ENCODE measurements at places on chromosomes 1 and 21. TPM values are rescaled to one million over a fixed set of nuclear protein-coding genes. Genes with fewer than 3 reads are reported as not detected.

Gene CHIT1
- polyA plus RNA-seq: not detected

DNA sequence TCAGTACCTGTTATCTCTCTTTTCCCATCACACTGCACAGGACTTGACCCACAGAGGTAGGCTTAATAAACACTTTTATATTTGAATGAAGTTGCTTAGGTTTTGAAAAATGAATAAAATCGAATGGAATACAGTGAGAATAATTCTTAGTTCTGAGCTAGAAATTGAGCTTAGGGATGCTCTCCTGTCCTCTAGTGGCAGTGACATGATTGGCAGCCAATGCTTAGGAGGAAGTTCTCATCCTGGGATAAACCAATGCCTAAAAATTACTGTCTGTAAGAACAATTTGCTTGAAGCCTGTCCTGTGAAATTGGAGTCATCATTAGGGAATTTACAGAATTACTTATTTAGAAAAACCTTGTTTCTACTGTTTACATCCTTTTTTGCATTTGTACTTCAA is 21.3 kb upstream of the CYP4X1 start:
- DNase-seq: no peak

Gene NUF2
- 0.37 TPM for polyA plus RNA-seq

DNA sequence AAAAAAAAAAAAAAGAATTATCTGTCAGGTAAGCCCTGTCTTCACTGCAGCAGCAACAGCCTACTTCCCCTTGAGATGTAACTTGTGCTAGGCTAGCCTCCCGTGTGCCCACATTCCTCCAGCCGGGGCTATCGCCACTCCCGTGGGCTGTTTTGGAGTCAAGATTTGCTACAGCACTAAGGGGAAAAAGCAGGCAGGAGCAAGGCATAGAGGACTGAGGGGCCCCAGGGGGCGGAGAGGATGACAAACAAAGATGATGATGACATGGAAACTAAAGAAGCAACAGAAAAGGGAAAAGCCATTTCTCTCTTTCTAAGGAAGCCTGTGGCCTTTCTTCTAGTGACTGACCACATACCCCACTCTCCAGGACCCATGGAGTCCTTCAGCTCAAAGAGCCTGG is 1.9 kb downstream of the TNFAIP8L2 start:
- DNase-seq: peak; percentile 37

DNA sequence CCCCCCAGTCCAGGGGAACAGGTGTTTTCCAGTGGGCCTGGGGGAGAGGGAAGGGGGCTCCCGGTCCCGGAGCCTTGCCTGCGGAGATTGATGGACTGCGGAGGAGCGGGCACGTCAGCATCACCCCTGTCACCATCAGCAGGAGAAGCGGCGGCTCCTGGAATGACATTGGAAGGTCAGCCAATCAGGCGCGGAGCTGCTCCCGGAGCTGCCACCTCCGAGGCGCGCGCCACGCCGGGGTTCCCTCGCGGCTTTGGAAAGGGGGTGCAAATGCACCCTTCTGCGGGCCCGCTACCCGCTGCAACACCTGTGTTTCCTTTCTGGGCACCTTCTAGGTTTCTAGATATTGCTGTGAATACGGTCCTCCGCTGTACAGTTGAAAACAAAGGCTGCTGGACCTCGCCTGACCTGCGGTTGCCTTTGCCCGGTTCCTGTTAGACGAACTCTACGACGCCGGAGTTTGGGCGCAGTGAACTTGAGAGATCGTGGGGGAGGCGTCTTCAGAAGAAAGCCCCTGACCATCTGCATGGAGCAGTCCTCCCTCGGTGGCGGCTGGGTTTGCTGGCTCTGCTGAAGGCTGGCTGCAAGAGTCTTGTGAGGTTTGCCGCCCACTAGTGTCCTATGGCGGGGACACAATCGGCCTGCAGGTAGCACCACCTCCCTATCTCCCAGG is 5.3 kb downstream of the DSCAM start:
- no peak for DNase-seq

- DNase-seq: no peak
Measured at GRCh38 chr1:64107118-64107519, 96.3 kb upstream of the UBE2U start.

Gene WNT3A
- polyA plus RNA-seq: not detected

- DNase-seq: no peak
Measured at GRCh38 chr1:155473151-155473821, 89.3 kb downstream of the ASH1L start.

Gene C1orf141
- not detected for polyA plus RNA-seq

GRCh38 chr21:30240661-30241060 is 24.8 kb upstream of the CLDN8 start:
- DNase-seq: no peak

Gene CFHR2
- not detected for polyA plus RNA-seq

DNA sequence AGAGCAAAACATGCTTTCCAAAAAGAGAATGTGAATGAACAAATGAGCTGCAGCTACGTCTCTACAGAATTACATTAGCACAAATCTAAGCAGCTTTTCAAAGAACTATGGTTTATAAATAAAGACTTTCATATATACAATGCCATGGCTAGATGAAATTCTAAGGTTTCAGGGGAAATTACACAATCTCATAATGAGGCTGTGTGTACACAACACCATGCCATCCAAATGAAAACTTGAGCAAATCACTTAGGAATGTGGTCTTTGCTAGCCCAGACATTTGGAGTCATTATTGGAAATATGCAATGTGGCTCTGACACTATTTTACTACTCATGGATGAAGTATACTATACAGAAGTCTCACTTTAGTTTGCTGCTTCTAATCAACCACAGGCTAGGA is 37.5 kb downstream of the SPAG17 start:
- no peak for DNase-seq

- DNase-seq: no peak
Measured at GRCh38 chr1:206112600-206113301, 4.4 kb downstream of the AVPR1B start.

- no peak for DNase-seq
Measured at GRCh38 chr1:192660613-192661012, 24.7 kb downstream of the RGS13 start.

- DNase-seq: no peak
Measured at GRCh38 chr1:82731216-82731615, 930.5 kb downstream of the ADGRL2 start.

GRCh38 chr1:67052741-67053534 is 1.0 kb downstream of the SLC35D1 start:
- DNase-seq: peak; percentile 11

- no peak for DNase-seq
Measured at GRCh38 chr1:44610527-44611148, 63.6 kb downstream of the TMEM53 start.

Gene MAP3K21
- polyA plus RNA-seq: 0.38 TPM

DNA sequence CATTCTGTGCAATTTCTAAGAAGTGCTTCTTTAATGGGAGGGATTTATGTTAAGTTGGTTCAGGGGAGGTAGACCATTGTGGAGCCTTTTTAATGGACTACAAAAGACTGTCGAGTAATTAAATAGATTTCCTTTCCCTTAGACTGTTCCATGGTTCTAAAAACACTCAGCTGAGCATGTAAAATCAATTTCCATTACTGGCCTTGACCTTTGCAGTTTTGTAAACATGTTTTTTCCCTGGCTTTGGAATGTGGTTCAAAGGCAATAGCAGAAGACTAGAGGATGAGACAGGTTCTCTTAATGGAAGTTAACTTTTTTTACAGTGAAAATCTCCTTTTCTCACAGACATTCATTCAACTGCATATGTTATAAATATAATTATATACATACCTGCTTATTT is 37.6 kb upstream of the BTG3 start:
- no peak for DNase-seq

- no peak for DNase-seq
Measured at GRCh38 chr1:216632980-216633379, 90.2 kb downstream of the ESRRG start.

Gene CYP4A11
- not detected for polyA plus RNA-seq

Gene LCK
- 1.7 TPM for polyA plus RNA-seq

- DNase-seq: no peak
Measured at GRCh38 chr1:37954316-37954971, 7.6 kb upstream of the INPP5B start.

DNA sequence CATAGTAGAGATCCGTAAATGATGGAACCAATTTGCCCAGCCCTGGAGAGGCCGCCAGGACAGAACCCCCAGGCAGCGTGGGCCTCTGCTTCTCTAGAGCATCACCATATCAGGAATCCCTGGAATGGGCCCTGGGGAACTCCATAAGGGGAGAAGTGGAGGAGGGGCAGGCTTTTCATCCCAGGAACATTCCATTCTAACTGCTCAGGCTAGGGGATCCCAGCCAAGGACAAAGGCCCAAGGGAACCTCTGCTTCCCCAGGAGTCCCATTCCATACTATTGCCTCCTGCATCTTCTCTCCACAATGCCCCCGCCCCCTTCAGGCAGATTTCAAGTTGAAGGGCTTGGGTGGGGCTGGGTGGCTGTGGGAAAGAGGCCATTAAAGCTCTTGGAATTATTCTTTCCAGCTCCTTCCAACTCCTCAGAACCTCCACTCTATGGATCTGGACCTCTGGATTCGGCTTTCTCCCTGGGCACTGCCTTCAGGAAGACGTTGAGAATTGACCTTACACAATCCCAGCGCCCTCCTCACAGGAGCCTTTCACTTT is 6.0 kb downstream of the TRNP1 start:
- DNase-seq: no peak

Gene IGFN1
- polyA plus RNA-seq: not detected

- DNase-seq: no peak
Measured at GRCh38 chr1:103111926-103112325, 3.6 kb upstream of the COL11A1 start.

DNA sequence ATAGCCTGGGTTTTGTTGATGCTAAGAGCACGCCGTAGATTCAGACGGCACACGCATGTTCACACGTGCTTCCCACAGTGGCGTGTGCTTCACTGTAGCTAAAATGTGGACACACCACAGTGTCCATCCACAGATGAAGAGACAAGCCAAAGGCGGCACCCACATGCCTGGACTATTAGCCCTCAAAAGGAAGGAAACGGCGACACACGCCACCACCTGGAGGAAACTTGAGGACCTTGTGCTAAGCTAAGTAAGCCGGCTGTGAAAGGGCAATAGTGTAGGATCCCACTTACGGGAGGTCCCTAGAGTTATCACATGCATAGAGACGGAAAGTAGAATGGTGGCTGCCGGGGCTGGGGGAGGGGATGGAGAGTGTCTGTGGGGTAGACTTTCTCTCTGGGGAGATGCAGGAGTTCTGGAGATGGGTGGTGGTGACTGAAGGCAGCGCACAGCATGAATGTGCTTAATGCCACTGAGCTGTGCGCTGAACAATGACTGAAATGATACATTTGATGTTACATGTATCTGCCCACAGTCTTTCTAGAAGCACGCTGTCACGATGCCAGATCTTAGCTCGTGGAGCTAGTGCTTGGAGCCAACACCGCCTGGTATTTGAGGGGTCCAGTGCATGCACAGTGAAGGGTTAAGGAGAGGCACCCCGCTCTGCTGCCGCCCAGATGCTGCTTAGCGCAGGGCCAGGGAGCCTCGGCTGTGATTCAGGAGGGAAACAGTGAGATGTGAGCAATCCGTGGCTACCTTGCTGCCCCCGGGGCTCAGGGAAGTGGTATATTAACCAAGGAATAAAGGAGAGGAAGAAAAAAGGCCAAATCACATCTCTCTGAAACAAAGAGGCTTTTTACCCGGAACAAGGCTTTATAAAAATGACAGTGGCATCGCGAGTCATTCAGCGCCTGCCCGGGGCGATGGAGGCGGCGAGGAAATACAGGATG is 103.7 kb downstream of the PRDM16 start:
- no peak for DNase-seq

Gene SFN
- not detected for polyA plus RNA-seq

DNA sequence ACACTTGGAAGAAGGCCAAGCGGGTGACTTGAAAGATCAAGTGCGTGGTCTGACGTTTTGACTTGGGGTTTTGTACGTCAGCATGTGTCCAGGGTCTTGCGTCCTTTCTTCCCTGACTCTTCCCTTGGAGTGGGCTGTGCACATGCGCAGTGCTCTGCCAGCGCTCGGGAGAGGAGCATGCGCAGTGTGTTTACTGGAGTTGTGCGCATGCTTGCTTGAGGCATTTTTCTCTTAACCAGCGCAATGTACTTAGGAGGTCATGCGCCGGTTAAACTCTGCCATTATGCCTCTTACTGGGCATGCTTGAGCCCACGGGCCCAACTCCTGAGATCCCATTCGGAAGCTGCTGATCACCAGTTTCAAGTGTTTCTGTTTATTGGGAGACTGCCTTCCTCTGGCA is 242.5 kb upstream of the AJAP1 start:
- DNase-seq: no peak

Gene RNF186
- not detected for polyA plus RNA-seq

GRCh38 chr21:42440187-42440792 is 36.6 kb downstream of the UBASH3A start:
- DNase-seq: no peak

GRCh38 chr21:29170944-29171343 is 40.5 kb downstream of the MAP3K7CL start:
- peak; percentile 62 for DNase-seq

- no peak for DNase-seq
Measured at GRCh38 chr1:160293020-160293968, 8.4 kb upstream of the PEX19 start.

DNA sequence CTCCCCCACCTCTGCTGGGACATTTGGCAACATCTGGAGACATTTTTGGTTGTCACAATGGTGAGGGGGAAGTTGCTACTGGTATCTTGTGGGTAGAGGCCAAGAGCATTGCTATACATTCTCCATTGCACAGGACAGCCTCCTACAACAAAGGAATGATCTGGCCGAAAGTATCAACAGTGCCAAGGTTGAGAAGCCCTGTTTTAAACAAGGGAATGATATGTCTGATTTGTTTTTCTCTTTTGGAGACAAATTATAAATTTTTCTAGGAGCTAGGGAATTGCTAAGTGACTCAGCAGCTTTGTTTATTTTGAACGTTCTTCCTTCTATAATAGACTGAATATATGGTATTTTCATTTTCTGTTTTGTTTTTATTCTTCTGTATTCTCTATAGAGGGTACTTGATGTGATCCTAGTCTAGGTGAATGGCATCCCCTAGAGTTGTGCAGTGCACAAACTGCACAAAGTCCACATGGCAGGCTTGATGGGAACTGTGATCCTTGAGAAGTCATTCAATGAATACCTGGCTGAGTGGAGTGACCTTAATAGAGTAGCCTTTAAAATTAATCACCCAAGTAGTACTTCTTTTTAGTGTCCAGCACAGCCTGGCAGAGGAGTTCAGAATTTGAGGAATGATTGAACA is 288.6 kb upstream of the USP24 start:
- no peak for DNase-seq

DNA sequence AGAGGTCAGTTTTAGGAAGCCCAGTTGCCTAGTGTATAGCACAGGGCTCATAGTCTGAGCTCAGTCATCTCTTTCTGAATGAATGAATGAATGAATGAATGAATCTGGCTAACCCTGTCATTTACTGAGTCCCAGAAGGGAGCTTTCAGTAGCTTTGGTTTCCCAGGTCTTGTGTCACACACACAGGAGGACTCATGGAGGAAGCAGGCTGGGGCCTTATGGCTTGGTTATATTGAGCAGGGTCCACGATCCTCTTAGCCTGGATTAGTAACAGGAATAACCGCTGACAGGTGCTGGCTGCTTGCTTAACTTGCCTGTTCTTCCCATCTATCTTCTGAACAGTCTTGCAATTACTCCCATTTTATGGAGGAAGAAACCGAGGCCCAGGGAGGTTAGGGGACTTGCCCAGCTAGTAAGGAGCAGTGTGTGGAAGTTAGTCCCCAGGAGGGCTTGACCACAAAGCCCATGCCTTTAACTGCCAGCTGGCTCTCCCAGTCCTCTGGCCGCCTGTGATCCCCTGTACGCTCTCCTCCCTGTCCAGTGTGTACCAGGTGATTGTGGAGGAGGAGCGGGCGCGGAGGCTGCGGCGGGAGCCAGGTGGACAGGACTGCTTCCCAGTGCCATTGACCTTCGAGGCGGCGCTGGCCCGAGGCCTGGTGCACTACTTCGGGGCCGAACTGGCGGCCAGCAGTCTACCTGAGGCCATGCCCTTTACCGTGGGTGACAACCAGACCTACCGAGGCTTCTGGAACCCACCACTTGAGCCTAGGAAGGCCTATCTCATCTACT is 46.0 kb downstream of the PTPRU start:
- DNase-seq: no peak

Gene TNFRSF1B
- polyA plus RNA-seq: 436 TPM

All from CD14-positive monocyte (primary cell).